ENCODE measurements at places on chromosomes 11 and 22.

DNA sequence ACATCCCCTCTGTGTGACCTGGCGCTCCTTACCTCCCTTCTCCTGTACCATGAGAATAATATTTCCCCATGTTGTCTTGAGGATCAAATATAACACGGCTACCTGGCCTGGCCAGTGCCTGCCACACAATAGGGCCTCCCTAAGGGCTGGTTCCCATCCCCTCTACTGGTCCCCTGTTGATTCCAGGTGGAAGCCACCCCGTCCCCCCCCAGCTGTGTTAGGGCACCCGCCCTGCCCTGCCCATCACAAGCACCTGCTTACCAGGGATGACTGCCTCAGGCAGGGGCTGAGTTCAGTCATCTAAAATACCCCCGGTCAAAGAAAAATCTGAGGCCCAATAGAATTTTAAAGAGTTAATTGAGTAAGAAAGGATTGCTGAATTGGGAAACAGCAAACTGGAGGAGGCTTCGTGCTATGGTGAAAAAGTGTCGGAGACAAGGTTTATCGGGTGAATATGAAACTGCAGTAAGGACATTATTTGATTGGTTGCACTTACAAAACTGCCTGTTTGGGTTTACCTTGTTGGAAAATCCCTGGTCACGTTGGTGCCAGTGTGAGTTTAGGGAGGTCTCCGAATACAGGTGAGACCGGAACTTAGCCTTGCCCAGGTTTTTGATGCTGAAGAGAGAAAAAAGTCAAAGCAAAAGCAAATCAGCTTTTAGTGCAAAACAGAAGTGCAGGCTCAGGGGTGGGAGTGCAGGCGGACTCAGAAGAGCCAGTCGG lies 5.2 kb downstream of the APOL1 start:
- DNase-seq, result no peak

- DNase-seq, result no peak
Observed at GRCh38 chr11:63337070-63337469, 32.5 kb upstream of the SLC22A9 start.

- peak; percentile 15 for DNase-seq
Observed at GRCh38 chr11:120055646-120056045, 82.3 kb downstream of the TRIM29 start.

DNA sequence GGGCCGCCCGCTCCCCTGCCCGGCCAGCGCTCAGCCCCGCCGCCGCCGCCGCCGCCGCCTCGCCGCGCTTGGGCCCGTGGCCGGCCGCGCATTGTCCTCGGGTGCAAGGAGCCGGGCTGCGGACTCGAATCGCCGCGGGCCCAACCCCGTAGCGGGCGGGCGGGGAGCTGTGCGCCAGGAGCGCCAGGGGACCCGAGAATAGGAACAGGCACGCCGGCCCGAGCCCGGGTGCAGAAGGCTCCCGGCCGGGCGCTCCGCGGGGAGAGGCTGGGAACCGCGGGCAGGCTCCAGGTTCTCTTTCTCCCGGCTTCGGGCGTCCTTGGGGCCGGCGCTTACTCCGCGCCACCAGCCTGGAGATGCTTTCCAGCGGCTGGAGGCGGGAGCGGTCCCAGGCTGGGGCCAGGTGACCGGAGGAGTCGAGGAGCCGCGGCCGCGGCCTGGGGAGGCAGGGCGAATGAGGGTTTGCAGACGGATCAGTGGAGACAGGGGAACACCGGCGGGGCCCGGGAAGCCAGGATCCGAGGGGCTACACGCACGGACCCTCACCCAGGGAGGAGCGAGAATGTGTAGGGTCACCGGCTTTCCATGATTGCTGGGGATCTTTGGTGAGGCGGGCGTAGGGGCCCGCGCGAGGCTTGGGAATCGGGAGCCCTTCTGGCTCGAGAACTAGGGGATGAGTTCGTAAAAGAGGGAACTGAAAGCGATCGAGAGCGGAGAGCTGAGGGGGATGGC lies 726 bp downstream of the PKNOX2 start:
- no peak for DNase-seq

- peak; percentile 81 for DNase-seq
Observed at GRCh38 chr11:61967116-61967923, at the start of gene FTH1. Gene FTH1 (minus strand): TSS chr11:61967634. CDS start chr11:61967425, 209 bp downstream.

DNA sequence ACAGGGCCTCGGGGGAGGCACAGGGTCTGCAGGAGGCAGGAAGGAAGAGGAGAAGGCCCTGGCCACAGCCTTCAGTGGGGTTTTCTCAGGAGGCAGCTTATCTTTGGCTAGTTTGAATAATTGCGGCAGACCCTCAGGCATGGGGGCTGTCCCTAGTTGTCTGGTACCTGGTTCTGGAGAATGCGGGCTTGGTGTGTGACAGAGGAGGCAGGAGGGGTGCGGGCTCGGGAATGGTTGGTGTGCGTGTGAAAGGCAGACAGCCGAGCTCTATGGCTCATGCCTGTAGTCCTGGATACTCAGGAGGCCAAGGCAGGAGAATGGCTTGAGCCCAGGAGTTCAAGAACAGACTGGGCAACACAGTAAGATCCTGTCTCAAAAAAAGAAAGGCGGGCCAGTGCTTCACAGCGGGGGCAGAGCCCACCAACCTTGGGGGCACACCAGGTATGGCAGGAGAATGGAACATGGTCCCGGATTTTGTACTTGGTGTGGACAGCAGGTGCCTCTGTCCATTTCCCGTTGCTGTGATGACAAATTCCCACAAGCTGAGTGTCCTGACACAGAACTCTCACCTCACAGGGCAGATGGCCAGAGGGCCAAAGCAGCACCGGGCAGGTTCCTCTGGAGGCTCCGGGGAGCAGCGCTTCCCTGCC lies 640.6 kb downstream of the TBC1D22A start:
- DNase-seq, result no peak

GRCh38 chr11:10192036-10192435 lies 102.0 kb downstream of the SBF2 start:
- DNase-seq, result peak; percentile 32

- no peak for DNase-seq
Observed at GRCh38 chr22:50307890-50308596, 597 bp upstream of the PLXNB2 start.

- DNase-seq, result no peak
Observed at GRCh38 chr11:126732981-126733380, 267.6 kb downstream of the KIRREL3 start.
